ENCODE measurements at places on chromosomes 3 and 15.

- DNase-seq = no peak
These were observed 60.9 kb upstream of the NPHP3 start for GRCh38 chr3:132783152-132783551.

DNA sequence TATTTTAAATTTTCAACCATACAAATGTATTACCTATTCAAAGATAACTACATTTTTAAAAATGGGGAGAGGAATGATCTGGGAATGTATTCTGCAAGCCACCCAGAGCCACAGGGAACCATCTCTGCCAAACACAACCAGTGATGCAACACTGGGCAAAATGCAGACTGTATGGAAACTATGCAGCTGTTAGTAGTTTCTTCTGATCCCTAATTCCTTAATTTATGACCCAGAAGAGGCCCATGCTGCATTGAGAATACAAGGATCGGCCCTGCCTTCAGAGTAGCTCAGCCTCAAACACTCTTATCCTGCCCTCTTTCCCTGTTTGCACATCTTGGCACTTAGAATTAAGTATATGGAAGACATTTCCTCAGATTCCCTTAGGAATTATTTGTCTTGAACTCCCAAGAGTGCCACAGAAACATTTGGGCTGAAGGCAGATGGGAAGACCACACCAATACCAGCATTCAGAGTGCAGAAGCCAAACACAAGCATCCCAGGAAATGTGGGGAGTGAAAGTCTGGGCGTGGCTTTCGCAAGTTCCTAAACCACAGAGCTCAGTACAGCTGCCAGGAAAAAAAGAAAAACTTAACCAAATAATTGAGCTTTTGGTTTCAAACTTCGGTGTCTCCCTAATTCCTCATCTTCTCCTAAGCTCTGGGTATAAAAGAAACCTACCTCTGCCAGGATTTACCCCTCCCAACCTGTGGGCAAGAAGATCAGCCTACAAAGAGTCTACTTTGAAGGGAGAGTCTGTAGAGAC is 5.3 kb downstream of the SNUPN start:
- DNase-seq = no peak

DNA sequence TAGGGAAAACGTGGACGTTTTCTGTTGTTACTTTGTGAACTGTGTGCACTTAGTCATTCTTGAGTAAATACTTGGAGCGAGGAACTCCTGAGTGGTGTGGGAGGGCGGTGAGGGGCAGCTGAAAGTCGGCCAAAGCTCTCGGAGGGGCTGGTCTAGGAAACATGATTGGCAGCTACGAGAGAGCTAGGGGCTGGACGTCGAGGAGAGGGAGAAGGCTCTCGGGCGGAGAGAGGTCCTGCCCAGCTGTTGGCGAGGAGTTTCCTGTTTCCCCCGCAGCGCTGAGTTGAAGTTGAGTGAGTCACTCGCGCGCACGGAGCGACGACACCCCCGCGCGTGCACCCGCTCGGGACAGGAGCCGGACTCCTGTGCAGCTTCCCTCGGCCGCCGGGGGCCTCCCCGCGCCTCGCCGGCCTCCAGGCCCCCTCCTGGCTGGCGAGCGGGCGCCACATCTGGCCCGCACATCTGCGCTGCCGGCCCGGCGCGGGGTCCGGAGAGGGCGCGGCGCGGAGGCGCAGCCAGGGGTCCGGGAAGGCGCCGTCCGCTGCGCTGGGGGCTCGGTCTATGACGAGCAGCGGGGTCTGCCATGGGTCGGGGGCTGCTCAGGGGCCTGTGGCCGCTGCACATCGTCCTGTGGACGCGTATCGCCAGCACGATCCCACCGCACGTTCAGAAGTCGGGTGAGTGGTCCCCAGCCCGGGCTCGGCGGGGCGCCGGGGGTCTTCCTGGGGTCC is at the start of gene TGFBR2:
Gene TGFBR2, plus strand, starts transcription at position 301 of the 731 bp plus-strand sequence. Its CDS starts 283 bp downstream, at position 584.
- peak; percentile 74 for DNase-seq

GRCh38 chr3:88188436-88188835 is 38.7 kb downstream of the C3orf38 start:
- DNase-seq = no peak

- no peak for DNase-seq
These were observed 19.9 kb downstream of the PLA2G4F start for GRCh38 chr15:42136513-42136912.

GRCh38 chr15:47496343-47497185 is 220.7 kb upstream of the SEMA6D start:
- no peak for DNase-seq

GRCh38 chr15:70343961-70344621 is 246.4 kb upstream of the TLE3 start:
- no peak for DNase-seq

GRCh38 chr15:22961762-22962161 is 18.4 kb downstream of the CYFIP1 start:
- DNase-seq = no peak

- no peak for DNase-seq
These were observed 702.2 kb downstream of the NLGN1 start for GRCh38 chr3:174099724-174100123.

GRCh38 chr3:134526319-134526718 is 40.5 kb downstream of the CEP63 start:
- no peak for DNase-seq

DNA sequence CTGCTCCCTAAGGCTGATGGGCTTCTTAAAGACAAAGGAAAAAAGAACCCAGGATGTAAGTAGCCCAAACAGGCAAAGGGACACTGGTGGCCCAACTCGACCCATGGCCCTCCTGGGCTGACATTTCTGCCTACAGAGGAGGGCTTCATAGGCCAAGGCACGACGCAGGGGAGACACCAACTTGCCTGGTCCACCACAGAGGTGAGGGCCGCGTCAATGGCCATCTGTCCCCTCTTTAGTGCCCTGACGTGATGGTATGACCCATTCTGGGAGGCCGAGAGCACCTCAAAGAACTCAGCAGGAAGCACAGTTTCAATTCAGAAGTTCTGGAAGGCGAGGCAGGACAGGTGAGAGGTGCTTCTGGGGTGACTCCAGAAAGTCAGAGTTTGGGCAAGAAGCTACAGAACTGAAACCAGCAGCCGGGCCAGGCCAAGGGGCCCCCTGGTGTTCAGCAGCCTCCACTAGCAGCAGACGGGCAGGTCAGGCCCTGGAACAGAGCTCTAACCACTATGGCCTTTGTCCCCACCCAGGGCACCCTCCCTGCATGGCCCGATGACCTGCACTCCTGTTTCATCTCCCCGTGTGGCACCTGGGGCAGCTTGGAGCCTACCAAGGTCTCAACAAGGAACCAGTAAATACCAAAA is 45.1 kb downstream of the HMCES start:
- DNase-seq = peak; percentile 69

DNA sequence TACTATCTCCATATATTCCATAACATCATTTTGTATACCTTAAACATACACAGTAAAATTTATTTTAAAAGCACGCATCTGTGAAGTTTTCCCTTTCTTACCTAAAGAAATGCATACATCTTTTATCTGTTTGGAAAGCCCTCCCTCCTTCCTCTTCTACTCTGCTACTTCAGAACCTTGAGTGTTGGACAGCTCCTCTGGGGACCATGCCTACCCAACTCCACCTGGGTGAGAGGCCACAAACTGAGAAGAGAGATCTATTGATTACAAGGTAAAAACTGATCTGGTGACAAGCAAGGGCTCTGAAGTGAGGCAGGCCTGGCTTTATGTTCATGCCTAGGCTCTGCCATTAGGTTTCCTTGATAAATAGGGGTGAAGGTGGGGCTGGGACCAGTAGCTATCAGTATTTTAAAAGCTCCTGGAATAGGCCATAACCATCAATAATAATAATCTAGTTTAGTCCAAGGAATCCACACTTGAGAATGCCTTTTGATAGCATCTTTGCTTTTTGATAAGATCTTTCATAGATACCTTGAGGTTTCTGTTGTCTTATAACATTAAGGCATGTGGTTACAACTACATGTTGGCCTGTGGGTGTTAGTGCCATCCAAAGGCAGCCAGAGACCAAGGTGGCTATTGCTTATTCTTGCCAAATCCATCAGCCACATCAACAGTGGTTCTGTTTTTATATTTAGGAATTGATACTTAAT is 148.8 kb downstream of the KCNMB2 start:
- no peak for DNase-seq

DNA sequence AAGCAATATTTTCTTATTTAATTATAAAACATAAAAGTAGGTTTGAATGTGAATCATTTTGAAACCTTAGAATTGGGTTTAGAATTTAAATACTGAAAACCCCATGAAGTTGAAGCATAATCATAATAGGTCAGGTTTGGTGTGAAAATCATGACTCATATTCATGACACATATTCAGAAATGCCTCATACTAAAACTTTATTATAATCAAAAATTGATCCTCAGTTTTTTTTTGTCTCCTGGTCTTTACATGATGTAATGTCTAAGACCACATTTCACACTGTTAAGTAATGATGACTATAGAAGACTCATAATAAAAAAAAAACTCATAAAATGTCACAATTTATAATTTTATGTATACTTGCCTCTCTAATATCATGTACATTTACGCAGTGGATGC is 190.4 kb downstream of the FOXP1 start:
- peak; percentile 27 for DNase-seq

GRCh38 chr15:78923015-78923414 is 21.8 kb downstream of the CTSH start:
- no peak for DNase-seq

DNA sequence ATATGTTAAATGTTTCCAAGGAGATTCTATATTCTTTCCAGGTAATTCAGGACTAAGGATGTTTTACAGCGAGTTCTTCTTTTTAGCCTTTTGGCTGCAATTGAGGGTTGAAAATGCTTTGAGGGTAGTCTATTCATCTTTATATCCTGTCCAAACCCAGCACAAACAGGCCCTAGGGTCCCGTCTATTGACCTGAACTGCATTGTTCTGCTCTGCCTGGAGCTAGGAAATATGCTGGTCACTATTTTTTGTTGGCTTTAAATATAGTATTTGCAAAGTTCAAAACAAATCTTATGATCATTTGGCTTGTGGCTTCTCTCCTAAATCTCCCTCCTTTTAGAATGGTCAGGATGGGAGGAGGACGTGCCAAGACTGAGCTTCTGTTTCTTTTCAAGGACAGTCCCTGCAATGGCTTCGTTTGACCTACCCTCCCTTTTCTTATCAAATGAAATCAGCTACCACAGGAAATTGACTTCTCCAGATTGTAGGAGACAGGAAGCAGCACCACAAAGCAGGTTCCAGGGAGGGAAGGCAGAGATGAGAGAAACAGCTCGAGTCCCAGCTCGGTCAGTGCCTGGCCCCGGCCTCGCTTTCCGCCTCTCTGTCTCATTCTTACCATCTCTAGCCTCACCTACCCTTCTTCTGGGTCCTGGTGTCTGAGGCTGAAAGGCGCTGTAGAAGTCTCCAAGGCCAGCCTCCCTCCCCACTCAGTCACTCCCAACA is 27.6 kb upstream of the NRROS start:
- DNase-seq = no peak

- DNase-seq = no peak
These were observed 21.4 kb downstream of the EIF4E3 start for GRCh38 chr3:71703797-71704196.

GRCh38 chr3:189903562-189904250 is 217.0 kb downstream of the P3H2 start:
- DNase-seq = no peak

GRCh38 chr15:83174891-83175290 is 32.7 kb downstream of the HDGFL3 start:
- DNase-seq = no peak

- no peak for DNase-seq
These were observed 43.8 kb downstream of the DCP1A start for GRCh38 chr3:53303549-53303948.

GRCh38 chr3:50269977-50270413 is 1.0 kb downstream of the SEMA3B start:
- no peak for DNase-seq

DNA sequence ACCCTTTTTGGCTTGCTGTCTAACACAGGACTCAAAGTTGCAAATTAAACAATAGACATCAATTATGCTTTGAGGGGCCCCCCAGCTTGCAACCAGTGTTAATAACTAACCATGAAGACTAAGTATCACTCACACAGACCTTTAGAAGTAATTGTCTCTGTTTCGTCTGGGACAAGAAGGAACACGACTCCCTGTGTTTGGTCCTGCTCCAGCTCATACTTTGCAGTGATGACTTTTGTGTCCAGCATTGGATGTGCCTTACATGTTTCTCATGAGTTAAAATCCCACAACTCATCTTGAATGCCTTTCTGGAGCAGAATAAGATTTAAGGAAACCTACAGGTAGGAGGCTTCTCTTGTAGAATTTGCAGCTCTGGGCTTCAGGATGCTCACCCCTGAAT is 53.1 kb downstream of the GMNC start:
- no peak for DNase-seq

- no peak for DNase-seq
These were observed 3.0 kb downstream of the MRPS22 start for GRCh38 chr3:139346771-139347170.

- DNase-seq = peak; percentile 61
These were observed 1.4 kb downstream of the SLTM start for GRCh38 chr15:58931987-58932588.

DNA sequence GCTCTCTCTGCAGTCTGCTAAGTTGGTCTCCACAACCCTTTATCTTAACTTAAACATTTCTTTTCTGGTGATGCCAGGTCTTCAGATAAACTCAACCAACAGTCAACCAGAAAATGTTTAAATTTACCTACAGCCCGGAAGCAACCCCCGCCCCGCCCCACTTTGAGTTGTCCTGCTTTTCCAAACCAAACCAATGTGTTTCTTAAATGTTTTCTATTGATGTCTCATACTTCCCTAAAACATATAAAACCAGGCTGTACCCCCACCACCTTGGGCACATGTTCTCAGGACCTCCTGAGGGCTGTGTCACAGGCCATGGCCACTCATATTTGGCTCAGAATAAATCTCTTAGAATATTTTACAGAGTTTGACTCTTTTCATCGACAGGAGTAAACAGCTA is 13.2 kb upstream of the GPR160 start:
- DNase-seq = no peak

DNA sequence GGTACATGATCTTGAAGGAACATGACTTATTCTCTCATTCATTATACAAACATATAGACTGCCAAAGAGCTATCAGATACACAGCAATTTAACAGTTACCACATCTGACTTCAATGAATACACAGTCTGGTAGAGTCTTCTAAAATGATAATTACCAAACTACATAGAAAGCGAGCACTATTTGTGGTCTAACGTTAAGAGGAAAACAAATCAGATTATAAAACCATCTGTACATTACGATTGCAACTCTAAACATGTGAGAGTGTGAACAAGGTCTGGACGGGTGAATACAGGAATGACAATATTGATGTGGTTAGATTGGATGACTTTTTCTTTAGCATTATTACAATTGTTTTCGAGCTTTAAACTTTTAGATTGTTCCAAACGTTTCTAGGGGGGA is 16.3 kb downstream of the CX3CR1 start:
- DNase-seq = no peak

DNA sequence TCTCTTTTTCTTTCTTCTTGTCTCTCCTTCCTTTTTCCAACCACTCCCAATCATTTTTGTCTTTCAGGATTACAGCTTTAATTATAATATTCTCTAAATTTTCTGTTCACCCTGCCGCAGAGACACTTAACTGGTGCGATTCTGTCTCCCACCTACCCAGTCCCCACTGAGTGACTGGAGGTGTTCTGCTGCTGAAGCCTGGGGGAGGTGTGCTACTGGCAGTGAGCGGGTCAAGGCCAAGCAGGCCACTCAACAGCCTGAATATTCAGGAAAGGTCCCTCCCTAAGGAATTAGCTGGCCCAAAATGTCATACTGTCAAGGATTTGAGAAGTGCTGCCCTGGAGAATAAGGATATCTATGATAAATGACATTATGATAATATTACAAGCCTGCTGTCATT is 126.5 kb downstream of the GABRG3 start:
- DNase-seq = no peak

GRCh38 chr15:48527517-48527916 is 118.0 kb downstream of the FBN1 start:
- DNase-seq = no peak

GRCh38 chr3:126125341-126125740 is 41.4 kb upstream of the SLC41A3 start:
- DNase-seq = no peak
